ENCODE measurements at places on chromosomes 11 and 22.

GRCh38 chr11:62142043-62142375 is 18.2 kb downstream of the INCENP start:
- no peak for DNase-seq

GRCh38 chr11:59957094-59957493 is 6.7 kb upstream of the OOSP4A start:
- no peak for DNase-seq

DNA sequence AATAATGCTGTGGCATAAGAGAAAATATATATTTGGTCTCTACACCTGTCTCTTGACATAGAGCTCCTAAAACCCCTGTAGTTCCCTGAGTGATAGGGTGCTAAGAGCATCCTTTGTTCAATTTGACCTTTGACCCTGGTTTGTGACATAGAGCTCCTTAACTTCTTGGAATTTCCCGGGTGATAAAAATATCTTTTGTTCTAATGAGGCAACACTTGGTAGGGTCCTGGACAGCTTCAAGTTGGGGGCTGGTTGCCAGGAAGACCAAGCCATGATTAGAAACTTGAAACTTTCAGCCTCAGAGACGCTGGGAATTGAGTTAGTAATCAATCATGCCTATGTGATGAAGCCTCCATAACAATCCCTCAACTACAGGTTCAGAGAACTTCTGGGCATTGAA is 105.4 kb downstream of the CASP12 start:
- no peak for DNase-seq

DNA sequence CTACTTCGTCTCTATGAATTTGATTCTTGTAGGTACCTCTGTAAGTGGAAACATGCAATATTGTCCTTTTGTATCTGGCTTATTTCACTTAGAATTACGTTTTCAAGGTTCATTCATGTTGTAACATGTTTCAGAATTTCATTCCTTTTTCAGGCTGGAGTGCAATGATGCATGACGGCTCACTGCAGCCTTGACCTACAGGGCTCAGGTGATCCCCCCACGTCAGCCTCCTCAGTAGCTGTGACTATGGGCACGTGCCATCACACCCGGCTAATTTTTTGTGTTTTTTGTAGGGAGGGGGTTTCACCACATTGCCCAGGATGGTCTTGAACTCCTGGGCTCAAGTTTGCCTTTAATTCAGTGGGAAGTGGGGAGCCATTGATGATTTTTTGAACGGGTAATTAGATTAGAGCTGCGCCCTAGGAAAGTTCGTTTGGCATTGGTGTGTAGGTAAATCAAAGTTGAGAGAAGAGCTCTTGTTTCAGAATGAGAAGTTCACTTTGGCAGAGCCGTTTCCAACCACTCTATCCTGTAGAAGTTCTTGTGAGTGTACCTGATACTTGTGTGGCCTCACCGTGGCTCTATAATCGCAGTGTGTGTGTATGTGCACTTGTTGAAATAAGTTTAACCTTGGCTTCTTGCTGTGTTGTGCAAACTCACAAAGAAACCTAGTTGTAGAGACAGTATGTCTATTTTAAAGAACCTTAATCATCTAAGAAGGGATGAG is 115.9 kb downstream of the NAV2 start:
- DNase-seq, result no peak

GRCh38 chr11:33899400-33900037 is 7.6 kb upstream of the LMO2 start:
- no peak for DNase-seq

- no peak for DNase-seq
Observed at GRCh38 chr22:48811885-48812284, 1015.8 kb downstream of the BRD1 start.

DNA sequence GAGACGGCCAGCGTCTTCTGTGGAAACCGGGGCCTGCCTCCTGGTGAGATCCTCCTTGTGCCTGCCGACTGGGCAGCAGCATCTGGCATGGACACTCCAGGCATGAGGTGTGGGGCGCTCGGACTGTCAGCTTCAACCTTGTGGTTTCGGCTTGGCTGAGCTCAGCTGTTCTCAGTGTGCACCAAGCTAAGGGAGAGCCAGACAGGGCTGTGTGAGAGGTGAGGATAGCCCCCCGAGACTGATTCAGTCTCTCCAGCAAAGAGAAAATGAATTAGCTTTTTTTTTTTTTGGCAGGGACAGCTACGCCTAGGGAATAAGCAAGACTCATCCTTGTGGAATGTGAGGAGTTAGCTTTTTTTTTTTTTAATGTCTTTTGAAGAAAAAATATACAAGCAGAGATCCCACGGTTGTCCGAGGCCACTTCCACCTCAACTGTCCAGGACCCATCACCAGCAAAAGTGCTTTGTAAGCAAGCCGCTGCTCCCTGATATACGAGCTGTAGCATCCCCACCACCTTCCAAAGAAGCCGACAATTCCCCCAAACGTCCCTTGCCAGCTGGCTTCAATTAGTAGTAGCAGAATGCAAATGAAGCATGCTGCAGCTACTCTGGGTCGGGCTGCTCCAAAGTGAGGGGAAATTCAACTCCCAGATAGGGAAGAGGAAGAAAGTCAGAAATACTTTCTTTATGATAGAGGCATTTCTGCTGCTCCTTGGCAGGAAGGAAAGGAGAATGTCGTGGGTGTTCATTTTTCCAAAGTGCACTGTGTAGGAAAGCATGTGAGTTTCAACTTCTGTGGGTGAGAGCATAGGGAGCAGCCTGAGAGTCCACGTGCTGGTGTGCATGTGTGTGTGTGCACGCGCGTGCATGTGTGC is 9.7 kb upstream of the THY1 start:
- no peak for DNase-seq

- DNase-seq, result no peak
Observed at GRCh38 chr11:996681-997080, 39.8 kb downstream of the MUC6 start.

DNA sequence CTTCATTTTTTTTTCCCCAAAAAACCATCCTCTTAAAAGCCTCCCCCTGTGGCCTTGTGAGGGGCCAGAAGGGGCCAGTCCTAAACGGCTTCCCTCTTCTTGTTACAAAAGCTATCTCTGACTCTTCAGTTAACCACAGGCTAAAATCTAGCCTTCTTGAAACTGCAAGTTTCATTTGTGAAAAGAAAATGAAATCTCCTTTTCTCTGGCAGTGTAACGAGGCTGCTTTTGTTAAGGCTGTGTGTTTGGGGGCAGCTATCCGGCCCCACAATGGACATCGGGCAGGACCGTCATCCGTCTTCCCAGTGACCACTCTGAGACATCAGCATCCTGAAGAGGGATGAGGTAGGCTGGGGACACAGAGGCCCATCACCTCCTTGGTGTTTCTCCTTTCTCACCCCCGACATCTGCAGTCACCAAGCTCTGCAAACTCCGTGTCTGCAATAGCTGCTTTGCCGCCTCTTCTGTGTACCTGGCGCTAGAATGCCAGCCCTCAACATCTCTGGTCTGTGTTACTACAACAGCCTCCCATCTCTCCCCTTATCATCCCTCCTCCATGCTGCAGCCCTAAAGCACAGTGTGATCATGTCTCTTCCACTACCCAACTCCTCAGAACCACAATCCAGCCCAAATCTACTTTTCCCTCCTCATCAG is 94.0 kb downstream of the RCN1 start:
- no peak for DNase-seq

DNA sequence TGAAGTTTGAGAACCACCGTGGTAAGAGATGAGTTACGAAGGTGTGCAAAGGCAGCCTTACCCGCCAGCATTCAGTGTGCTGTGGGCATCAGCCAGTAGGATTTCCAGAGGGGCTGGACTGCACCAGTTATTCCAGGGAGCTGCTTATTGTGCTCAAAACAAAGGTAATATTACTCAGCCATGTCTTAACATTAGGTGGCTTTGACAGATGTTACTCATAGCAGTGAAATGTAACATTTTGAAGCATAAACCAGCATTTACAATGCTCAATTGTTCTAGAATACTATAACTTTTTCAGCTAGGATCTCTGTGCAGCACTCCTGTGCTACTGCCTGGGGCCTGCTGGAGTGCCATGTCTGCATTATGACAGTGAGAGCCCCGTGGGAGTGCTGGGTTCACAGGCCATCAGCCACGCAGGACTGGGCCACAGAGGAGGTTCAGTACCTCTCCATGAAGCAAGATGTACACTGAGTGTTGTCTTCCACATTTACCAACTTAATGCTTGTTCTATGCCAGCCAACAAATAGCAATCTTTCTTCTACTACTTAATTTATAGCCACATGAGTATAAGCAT is 238.1 kb downstream of the CADM1 start:
- no peak for DNase-seq

GRCh38 chr22:37162221-37163095 is 12.7 kb upstream of the IL2RB start:
- no peak for DNase-seq

DNA sequence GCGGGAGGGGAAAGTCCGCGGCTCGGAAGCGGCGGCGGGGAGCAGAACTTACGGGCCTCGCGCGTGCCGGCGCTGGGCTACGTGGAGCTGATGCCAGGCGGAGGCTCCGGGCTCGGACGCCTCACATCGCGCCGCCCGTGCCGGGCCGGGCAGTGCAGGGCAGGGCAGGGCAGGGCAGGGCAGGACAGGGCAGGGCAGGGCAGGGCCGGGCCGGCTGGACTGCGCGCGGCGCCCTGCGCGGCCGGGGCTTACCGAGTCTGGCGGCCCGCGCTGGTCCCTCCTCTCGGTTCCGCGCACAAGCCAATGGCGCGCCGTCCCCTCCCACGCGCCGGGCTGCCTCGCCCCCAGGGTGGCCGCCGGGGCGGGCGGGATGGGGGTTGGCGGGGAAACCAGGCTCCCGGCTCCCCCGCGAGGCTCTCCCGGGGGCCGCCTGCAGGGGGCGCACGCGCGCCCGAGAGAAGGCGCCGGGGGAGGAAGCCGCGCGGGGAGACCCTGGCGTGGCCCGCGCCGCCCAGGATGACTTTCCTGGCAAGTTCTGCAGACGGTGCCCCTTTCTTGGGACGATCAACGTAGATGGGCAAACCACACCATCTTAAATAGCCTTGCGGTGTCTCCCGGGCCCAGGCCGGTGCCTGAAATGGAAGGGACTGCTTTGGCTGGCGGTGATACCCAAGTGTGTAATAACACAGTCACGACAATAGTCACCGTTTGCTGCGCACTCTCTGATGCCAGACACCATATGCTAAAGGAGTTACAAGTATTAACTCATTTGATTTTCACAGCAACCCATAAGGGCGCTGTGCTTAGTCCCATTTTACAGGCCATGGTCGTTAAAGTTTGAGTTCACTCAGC is at the start of gene TP53I11:
TSS of gene TP53I11 (minus strand) at position 259 of the 852 bp plus-strand sequence. CDS start 12,548 bp downstream, outside the sequence.
- no peak for DNase-seq

GRCh38 chr22:37419370-37419968 is 7.8 kb downstream of the ELFN2 start:
- DNase-seq, result no peak

GRCh38 chr11:3052109-3052479 is 5.1 kb downstream of the CARS1 start:
- no peak for DNase-seq

DNA sequence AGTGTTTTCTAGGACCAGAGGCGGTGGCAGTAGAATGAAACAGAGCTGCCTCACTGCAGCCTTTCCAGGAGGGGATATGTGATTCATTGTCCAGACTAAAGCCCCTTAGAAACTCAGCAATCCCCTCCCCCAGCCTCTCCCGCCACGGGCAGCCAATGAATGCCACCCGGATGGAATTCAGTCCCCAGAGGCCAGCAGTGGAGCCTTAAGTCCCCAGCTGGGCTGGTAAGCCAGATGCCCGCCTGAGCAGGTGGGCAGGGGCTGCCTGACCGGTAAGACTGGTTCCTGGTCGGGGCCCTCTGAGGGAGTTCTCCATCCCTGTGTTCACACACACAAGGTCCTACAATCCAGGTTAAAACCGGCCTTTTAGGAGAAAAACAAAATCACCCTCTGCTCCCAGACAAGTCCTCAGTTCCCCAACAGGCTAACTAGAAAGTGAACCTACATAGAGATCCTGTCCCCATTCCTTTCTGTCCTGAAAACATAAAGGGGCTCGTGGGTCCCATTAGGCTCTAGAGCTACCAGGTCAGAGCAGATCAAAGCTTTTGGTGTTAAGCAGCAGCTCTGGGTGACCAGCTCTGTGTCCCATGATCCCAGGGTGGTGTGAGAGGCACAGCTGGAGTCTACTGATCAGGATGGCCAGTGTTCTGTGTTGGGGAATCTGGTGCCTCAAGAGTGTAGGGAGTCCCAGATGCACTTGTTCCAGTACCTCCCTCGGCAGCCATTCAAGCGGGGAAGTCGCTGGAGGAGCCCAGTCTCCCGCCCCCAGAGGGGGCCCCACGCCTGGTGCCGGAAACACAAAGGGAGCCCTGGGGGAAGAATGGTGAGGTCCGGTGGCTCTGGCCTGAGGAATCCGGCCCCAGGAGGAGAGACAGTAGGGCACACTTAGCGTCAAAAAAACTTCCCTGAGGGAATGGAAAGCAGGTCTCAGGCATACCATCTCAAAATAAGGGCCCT is 2.6 kb downstream of the PATZ1 start:
- no peak for DNase-seq

- no peak for DNase-seq
Observed at GRCh38 chr11:3154001-3154599, 11.0 kb downstream of the OSBPL5 start.

GRCh38 chr11:32602657-32603415 is 19.2 kb downstream of the EIF3M start:
- DNase-seq, result no peak

- no peak for DNase-seq
Observed at GRCh38 chr11:279966-280705, 1.9 kb downstream of the NLRP6 start.

DNA sequence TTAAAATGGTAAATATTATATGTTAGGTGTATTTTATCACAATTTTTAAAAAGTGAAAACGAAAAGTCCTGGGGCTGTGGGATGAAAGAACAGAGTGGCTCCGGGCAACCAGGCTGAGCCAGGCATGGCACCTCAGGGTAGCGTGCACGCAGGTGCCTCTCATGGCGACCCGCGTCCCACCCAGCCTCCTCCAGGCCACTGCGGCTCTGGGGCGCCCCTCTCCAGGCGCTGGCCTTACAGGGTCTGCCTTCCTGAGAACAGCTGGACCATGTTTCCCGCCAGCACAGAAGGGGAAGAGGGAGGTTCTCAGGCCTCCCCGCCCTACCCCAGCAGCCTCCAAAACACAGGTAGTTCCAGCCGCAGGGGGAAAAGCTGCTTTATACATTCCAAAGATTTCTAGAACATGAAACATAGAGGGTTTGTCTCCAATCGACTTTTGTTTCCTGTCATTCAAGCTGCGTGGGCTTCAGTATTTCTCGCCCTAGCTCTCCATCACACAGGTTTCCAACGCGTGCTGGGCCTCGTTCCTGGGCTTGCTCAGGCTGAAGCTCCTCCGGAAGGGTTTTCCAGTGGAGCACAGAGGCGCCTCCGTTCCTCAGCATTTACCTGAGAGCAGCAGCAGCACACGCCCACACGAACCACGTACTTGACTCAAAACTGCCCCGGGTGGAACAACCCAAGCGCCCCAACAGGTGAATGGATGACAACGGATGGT is 10.5 kb downstream of the EHD1 start:
- DNase-seq, result no peak

DNA sequence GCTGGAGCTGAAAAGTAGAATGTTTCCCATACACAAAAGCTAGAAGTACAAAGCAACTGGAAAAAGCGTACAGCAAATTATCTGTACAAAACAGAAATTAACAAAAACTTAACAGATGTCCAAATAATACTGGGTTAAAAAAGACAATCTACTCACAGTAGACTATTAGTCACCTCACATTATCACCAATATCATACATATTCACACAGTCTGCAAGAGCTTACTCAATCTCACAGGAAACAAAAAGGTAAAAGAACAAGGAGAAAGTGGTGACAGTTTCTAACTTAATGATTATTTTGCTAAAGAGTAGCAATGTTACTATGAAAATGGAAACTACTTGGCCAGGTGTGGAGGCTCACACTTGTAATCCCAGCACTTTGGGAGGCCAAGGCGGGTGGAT is 11.9 kb downstream of the CELF1 start:
- DNase-seq, result no peak

- no peak for DNase-seq
Observed at GRCh38 chr11:69878144-69878883, 59.1 kb upstream of the FGF3 start.
